Upper lobe of left lung (tissue), 6 donors: ENCODE measurements at places on chromosomes 1 and 21. TPM values are rescaled to one million over a fixed set of nuclear protein-coding genes. Genes with fewer than 3 reads are reported as not detected.

DNA sequence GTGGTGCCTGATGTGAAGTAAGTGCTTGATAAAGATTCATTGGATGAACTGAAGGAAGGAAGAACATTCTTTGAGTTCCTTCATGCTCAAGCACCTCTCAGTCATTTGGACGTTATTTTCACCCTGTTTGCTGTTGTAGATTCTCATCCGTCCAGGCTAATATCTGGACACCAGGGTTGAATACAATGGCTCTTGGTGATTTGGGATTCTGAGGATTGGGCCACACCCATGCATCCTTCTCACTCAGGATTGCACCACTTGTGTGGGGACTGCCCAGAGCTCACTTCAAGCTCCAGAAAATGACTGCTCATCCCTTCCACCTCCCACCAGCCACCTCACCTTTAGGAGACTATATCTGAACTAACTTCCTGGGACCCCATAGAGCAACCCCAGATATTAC, 117.1 kb upstream of the IPO9 start:
- no peaks in the 10 kb centered on the region for H3K36me3 ChIP-seq
- no peak overlapping the region for H3K4me3 ChIP-seq
- peaks cover 65% of the 10 kb centered on the region for H3K4me1 ChIP-seq
- no peaks in the 10 kb centered on the region for H3K27me3 ChIP-seq
- H3K27ac ChIP-seq: peak overlapping the region; percentile 85

Gene TM2D1
- total RNA-seq: 34.9 TPM

DNA sequence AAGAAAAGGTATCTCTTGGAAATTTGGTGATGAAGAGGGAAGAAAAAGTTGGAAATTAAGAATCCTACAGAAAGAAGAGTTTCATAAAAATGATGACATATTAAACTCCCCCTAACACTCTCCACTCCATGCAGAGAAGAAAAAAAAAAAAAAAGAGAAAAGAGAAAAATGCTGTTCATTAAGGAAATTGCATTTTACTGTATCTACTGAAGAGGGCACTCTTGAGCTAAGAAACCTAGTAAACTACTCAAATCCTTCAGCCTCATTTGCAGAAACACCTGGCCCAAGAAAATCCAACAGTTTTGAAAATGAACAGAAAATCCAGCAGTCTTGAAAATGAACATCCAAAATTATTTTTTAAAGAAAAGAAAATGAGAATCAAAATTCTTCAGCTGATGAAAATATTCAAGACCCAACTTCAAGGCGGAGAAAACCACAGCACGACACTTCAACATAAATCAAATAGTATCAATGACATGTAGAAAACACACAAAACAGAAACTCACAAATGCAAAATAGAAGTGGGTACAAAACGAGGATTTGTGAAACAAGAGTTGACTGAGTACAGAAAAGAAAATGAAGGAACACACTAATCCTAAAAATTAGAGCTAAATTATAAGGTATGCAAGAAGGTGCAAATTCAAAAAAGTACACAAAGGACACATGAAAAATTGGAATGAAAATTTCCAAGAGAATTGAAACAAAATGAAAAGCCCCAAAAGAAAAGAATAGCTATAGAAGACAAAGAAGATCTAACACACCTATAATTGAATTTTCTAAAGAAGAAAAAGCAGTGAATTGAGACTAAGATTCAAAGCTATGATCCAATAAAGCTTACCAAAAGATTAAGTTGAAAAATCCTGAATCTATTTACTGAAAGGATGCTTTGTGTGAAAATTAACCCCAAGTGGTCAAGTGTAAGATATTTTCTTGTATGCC, 73.2 kb upstream of the DNAJC6 start:
- no peaks in the 10 kb centered on the region for H3K36me3 ChIP-seq
- H3K4me1 ChIP-seq: no peaks in the 10 kb centered on the region
- no peak overlapping the region for H3K4me3 ChIP-seq
- H3K27ac ChIP-seq: no peak overlapping the region
- no peaks in the 10 kb centered on the region for H3K27me3 ChIP-seq
- no peak for DNase-seq

DNA sequence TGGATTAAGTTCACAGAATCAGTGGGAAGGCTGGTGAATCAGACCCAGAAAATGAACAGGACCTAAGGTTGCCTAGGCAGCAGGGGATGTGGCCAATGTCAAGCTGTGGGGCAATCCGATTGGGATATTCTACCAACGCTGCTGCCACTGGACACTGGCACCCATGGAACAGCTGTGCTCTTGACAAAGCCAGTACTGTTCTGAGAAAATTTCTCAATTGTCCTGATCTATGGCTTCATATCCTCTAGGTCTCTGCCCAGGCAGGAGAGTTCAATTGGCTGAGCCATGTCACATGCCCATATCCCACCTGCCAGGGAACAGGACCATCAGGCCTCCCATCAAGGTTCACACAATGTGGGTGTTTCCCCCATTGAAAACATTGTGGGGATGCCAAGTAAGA, 6.2 kb downstream of the TACSTD2 start:
- H3K36me3 ChIP-seq: no peaks in the 10 kb centered on the region
- no peak for DNase-seq
- H3K4me3 ChIP-seq: no peak overlapping the region
- no peak overlapping the region for H3K27ac ChIP-seq
- no peaks in the 10 kb centered on the region for H3K27me3 ChIP-seq

- DNase-seq: no peak
- H3K27ac ChIP-seq: no peak overlapping the region
- H3K27me3 ChIP-seq: no peaks in the 10 kb centered on the region
These were observed 43.3 kb upstream of the KCNQ4 start for GRCh38 chr1:40740039-40740996.

DNA sequence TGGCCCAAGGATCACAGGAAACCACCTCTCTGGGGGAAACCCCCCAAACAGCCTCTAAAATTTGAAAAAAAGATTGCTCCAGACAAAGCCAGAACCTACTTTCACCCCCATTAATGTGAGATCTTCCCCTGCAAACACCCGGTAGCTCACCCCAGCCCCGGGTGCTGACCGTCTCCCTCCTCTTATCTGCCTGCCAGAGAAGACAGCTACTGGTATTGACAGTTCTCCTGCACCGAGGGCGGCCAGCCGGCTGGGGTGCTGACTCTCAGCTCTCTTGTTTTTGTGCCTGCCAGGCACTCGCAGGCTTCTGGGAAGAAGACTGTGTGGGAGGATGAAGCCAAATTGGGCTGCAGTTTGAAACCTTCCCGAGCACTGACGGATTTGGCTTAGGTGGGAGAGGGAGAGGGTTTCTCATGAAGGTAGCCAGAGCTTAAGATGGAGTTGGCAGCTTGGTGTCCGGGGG, 48.2 kb downstream of the RASSF5 start:
- no peak overlapping the region for H3K27ac ChIP-seq
- H3K36me3 ChIP-seq: no peaks in the 10 kb centered on the region
- no peak overlapping the region for H3K4me3 ChIP-seq

Gene C1orf226
- 7.2 TPM for total RNA-seq

DNA sequence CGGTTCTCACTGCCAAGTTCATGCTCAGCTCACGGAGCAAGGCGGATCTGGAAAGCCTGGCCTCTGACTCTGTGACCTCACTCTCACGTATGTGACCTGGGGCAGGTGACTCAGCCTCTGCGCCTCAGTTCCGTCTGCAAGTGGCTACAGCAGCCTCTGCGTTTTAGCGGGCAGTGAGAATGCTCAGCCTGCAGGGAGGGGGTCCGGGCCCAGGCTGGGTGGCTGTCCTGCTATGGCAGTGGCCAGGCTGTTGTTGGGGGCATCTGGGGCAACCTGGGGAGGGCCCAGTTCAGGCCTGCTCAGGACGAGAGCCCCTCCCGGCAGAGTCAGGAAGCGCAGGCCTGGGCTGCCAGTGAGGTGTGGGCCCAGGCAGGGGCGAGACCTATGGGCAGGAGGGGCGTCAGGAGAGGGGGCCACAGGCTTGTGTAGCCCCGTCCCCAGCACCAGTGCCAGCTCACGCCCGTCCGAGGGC, 27.9 kb downstream of the ARHGEF16 start:
- no peaks in the 10 kb centered on the region for H3K36me3 ChIP-seq
- H3K27me3 ChIP-seq: no peaks in the 10 kb centered on the region
- peak; percentile 79 for DNase-seq
- no peak overlapping the region for H3K4me3 ChIP-seq
- H3K27ac ChIP-seq: no peak overlapping the region

GRCh38 chr1:234588386-234588785, 21.6 kb downstream of the IRF2BP2 start:
- peaks cover 2% of the 10 kb centered on the region for H3K4me1 ChIP-seq
- no peak overlapping the region for H3K27ac ChIP-seq
- DNase-seq: no peak
- no peak overlapping the region for H3K4me3 ChIP-seq
- H3K36me3 ChIP-seq: no peaks in the 10 kb centered on the region

- no peaks in the 10 kb centered on the region for H3K27me3 ChIP-seq
- peaks cover 8% of the 10 kb centered on the region for H3K4me1 ChIP-seq
- H3K4me3 ChIP-seq: no peak overlapping the region
- H3K36me3 ChIP-seq: no peaks in the 10 kb centered on the region
- peak; percentile 33 for DNase-seq
- no peak overlapping the region for H3K27ac ChIP-seq
These were observed 10.9 kb downstream of the TMPRSS3 start for GRCh38 chr21:42384989-42385388.

DNA sequence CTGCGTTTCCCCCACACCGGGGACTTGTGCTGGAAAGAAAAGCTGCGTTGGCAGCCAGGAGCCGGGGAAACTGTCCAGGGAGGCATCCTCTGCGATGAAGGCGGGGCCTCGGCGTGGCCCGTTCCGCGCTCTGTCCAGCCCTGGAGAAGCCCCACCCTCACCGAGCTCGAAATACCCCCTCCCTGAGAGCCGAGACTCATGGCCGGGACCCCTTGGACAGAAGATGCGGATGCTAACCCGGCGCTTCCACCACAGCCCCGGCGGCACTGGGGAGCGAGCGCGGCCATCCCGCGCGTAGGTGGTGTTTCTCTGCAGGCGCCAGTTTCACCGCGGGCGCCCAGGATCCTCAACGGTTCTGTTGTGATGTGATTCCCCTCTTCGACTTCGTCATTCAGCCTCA, 31.6 kb downstream of the PDE9A start:
- peak; percentile 66 for DNase-seq
- H3K27me3 ChIP-seq: no peaks in the 10 kb centered on the region
- H3K4me3 ChIP-seq: no peak overlapping the region
- H3K36me3 ChIP-seq: no peaks in the 10 kb centered on the region
- H3K27ac ChIP-seq: no peak overlapping the region

DNA sequence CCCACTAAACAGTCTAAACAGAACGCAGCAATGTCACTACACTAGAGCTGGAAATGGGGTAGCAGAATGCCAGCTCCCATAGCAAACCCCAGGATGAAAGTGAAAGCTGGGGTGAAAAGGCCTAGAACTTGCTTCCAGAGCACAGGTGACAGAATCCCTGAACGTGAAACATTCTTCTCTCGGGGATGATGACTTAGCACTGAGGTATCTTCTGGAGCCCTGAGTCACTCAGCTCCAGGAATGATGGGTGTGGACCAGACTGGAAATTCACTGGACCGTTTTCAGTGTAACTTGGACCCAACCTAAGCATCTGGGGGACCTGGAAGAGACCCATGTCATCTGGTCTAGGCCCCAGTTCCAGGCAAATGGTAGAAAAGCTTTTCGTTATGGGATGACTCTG, 108.9 kb downstream of the CDC7 start:
- no peaks in the 10 kb centered on the region for H3K27me3 ChIP-seq
- H3K4me3 ChIP-seq: no peak overlapping the region
- no peak for DNase-seq
- H3K36me3 ChIP-seq: no peaks in the 10 kb centered on the region

Gene BRDT
- not detected for total RNA-seq

DNA sequence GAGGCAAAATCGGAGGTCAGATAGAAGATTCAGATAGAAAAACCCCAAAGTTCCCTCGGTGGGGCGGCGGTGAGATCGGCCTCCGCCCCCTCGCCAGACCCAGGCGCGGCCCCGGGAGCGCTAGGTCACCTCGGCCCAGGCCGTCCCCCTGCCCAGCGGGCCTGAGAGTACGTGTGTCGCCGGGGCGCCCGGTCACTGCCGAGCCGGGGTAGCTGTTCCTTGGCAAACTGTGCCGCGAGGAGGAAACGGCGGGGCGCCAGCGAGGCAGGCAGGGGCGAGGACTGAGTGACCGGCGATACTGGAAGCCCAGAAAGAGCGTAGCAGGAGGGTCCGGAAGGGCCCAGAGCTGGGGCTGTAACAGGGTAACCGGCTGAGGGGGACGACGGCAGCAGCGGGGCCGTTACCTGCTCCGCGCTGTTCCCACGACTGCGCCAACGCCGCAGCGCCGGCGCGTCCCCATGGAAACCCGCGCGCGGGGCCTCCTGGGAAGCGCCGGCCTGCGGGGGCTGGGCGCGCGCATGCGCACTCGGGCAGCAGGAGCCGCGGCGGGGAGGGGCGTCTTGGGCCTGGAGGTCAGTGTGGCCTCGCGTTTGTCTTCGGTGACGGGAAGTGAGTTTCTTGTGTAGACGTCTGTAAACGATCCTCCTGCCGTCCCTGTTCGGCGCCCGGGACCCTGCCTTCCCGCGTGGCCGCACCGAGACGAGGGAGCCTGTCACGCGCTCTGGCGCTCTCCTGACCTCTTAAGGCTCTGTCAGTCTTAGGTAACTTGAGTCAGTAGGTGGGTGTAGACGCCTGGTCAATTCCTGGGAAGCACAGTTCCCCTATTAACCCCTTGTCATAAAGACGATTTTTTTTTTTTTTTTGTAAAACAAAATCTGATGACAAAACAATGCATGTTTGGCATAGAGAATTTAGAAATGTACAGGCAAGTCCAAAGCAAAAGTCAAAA, at the start of gene LCA5L:
Gene LCA5L (minus strand): TSS at position 458 of the 949 bp plus-strand sequence. CDS start 17,285 bp downstream, outside the sequence.
- H3K27ac ChIP-seq: peak within 1 kb of the TSS; percentile 95
- DNase-seq: peak; percentile 99
- H3K27me3 ChIP-seq: no peaks in the 10 kb centered on the region
- peaks cover 8% of the 10 kb centered on the region for H3K4me1 ChIP-seq

GRCh38 chr1:110346690-110347089, 7.5 kb downstream of the RBM15 start:
- no peak overlapping the region for H3K4me3 ChIP-seq
- no peaks in the 10 kb centered on the region for H3K36me3 ChIP-seq
- no peak for DNase-seq

Gene TPR
- 82.8 TPM for total RNA-seq

DNA sequence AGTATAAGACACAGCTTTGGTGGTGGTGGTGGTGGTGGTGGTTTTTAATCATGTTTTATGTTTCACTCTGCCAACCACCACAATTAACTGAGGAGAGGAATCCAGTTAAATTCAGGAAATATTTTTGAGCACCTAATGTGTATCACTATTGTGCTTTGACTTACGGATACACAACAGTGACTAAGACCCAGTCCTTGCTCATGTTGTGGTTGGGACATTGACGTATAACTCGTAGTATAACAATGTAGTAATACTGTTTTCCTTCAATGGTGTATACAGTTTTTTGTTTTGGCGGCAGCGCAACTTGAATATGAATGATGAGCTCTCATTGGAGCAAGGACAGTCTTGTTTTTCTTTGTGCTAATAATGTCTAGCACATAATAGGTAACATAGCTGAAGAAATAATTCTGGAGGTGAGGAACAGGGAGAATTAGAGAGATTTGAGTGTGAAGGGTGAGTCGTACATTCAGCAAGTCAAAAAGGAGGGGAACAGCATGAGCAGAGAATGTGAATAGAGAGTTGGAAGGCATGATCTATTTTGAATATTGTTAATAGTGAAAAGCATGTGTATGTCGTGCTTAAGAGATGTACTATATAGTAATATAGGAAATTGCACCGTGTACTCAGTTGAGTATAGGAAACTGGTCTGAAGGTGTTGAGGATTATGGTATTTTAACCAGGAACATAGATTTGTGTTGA, 5.5 kb downstream of the CACYBP start:
- H3K4me1 ChIP-seq: peaks cover 25% of the 10 kb centered on the region
- peaks cover 8% of the 10 kb centered on the region for H3K36me3 ChIP-seq

Gene KRTAP13-4
- total RNA-seq: not detected

GRCh38 chr1:50526431-50526830, 103.2 kb upstream of the DMRTA2 start:
- H3K4me1 ChIP-seq: no peaks in the 10 kb centered on the region
- peaks cover 16% of the 10 kb centered on the region for H3K36me3 ChIP-seq
- no peak overlapping the region for H3K27ac ChIP-seq
- DNase-seq: no peak
- no peaks in the 10 kb centered on the region for H3K27me3 ChIP-seq
- H3K4me3 ChIP-seq: no peak overlapping the region
